ENCODE measurements at places on chromosomes 13 and 19.

- no peak for DNase-seq
Measured at GRCh38 chr13:40553356-40553755, 113.1 kb downstream of the FOXO1 start.

- DNase-seq, result no peak
Measured at GRCh38 chr13:108315273-108315672, 45.8 kb downstream of the TNFSF13B start.

- DNase-seq, result no peak
Measured at GRCh38 chr19:8648240-8648639, 17.8 kb downstream of the NFILZ start.

DNA sequence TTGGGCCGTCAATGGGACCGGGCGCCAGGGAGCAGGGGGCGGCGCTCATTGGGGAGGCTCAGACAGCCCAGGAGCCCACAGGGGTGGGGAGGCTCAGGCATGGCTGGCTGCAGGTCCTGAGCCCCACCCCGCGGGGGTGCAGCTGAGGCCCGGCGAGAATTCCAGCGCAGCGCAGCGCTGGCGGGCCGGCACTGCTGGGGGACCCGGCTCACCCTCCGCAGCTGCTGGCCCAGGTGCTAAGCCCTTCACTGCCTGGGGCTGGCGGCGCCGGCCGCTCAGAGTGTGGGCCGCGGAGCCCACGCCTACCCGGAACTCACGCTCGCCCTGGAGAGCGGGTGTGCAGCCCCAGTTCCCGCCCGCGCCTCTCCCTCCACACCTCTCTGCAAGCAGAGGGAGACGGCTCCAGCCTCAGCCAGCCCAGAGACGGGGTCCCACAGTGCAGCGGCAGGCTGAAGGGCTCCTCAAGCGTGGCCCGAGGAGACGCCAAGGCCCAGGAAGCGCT is 1227.4 kb downstream of the PCDH17 start:
- DNase-seq, result no peak

GRCh38 chr13:54953786-54954185 is 1925.2 kb downstream of the OLFM4 start:
- no peak for DNase-seq

DNA sequence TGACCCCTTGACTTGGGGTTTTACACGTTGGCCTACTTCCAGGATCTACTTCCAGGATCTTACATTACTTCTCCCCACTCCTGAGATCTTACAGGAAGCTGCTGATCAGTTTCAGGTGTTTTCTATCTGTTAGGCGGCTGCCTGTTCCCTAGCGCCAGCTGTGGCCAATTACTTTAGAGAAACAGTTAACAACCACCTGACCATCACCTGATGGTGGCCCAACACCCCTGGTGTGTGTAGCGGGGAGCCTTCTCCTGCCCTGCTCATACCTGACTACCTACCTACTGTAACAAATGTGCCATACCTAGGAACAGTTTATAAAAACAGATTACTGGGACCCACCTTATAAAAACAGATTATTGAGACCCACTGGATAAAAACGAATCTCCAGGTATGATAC is 2.8 kb upstream of the POP4 start:
- no peak for DNase-seq

DNA sequence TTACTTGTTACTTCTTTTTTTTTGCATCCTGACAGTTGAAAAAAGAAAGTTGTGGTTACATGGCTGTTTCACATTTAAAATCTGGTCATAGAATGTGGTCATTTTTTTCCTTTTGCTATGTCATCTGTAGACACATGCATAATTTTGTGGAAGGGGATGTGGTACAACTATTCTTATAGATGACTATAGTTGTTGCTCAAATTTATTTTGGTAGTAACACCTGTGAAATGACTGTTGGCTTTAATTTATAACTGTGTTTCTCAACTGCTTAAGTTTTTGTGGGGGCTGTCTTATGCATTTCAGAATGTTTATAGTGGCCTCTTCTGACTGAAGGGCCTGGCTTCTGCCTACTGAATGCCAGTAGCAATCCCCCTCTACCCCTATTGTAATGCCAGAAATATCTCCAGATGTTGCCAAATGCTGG is 130.5 kb downstream of the PAN3 start:
- DNase-seq, result no peak

- DNase-seq, result peak; percentile 94
Measured at GRCh38 chr19:2982983-2983350, 5.6 kb downstream of the TLE6 start.

DNA sequence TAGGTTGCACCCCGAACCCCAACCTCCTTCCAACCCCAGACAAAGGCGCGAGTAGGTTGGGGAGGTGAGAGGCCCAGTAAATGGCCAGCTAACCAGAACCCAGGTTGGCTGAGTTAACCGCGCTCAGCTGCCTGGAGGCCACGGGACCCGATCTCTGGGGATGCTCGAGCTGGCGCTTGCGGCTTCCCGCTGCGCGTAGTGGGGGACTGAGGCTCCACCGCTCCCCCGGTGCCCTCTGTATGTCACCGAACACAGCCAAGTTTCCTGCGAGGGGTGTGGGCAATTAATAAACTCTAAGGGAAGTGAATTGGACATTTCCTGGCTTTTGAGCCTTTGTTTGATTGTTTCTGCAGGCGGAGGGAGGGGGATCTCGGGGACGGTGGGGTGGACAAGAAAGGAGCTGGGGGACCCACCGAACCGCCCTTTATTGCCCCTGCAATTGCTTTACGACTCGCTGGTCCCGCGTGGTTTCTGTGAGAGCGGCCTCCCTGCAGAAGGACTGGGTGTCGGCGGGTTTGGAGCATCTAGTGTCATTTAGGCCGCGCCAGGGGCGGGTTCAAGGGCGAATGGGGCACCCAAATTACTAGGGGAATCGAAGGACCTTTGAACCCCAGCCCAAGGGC is 3.5 kb upstream of the ZIC5 start:
- no peak for DNase-seq

DNA sequence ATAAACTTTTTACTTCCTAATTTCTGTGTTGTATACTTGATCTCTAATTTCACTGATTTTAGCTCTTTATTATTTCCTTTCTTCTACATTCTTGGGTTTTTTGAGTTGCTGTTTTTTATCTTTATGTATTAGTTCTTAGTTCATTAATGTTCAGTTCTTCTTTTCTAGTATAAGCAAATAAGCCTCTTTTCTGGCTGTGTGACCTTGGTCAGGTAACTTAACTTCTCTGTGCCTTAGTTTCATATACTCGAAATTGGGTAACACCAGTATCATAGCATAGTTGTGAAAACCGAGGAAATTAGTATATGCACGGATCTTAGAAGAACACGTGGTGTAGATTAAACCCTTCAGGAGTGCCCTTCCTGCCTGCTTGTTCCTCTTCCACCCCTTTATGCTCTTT is 130.2 kb upstream of the C1QTNF9B start:
- no peak for DNase-seq

DNA sequence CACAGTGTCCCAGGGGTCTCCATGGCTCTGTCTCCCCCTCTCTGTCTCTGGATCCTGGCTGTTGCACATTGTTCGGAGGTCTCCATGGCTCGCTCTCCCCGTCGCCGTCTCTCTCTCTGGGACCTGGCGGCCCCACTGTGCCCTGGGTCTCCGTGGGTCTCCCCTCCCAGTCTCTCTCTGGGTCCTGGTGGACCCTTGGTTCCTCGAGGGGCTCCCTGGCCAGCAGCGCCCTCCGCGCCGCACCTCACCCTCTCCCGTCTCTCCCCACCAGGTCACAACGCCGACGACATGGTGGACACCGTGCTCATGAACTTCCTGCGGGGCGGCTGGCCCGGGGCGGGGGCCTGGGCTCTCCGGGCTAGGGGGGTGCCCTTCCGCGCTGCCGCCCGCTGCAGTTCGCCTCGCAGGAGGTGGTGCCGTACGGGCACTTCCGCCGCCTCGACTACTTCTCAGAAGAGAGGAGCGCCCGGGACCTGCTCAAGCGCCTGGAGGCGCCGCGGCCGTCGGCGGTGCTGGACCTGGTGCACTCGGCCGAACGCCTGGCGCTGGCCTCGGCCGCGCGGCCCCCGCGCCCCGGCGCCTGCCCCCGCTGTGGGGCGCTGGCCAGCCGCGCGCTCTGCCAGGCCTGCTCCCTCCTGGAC is 29.1 kb downstream of the SIGLEC5 start:
- DNase-seq, result no peak

DNA sequence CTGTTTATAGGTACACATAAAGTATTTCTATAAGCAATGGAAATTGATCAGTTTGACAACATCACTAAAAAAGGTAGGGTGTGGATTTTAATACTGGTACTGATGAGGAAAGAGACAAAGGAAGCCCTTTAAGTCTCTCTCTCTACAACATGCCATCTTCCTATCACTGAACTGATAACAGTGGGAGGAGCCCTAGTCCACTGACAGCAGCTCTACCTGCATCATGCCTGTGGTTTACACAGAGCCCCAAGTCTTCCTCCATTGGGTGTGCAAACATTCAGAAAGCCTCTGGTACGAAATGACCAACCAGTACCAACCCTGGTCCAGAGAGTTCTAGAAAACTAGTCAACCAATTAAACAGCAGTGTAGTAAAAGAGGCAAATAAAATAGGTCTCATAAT is 53.4 kb downstream of the KLF12 start:
- DNase-seq, result no peak

DNA sequence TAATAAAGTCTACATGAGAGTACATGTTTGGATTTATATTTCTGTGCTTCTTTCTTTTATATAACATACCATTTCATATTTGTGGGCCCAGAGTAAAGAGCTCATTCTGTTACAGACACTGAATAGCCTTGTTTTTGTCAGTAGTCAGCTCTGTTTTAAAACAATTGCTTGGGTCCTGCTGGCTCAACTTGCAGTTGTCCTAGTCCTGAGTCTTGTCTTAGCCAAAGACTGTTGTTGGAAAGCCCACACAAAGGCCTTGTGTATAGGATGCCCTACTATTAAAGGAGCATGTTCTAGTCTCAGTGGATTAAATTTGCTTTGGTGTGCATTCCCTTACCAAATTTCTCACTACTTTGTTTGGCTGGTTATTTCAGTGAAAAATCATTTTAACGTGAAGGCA is 3.8 kb upstream of the KCNRG start:
- DNase-seq, result no peak

- DNase-seq, result no peak
Measured at GRCh38 chr13:40562975-40563349, 103.5 kb downstream of the FOXO1 start.

GRCh38 chr13:33994198-33994597 is 176.2 kb downstream of the RFC3 start:
- no peak for DNase-seq

GRCh38 chr19:20078581-20079031 is 806 bp downstream of the ZNF90 start:
- DNase-seq, result peak; percentile 42

DNA sequence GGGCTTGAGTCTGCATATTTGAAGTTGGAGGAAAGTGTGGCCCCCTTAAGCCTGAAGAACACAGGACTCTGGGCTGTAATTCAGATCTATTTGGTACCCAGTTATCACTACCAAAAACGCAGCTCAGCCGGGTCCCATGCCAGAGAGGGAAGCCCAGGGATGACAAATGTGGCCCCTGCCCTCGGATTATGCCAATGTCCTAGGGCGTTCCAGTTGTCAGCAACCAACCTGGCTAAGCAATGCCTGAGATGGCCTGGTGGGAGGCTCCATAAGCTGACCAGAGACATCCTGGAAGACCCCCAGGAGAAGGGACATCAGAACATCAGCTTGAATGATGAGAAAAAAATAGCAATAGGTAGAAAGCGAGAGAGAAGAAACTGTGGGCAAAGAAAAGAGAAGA is 79.6 kb upstream of the UQCRFS1 start:
- no peak for DNase-seq

DNA sequence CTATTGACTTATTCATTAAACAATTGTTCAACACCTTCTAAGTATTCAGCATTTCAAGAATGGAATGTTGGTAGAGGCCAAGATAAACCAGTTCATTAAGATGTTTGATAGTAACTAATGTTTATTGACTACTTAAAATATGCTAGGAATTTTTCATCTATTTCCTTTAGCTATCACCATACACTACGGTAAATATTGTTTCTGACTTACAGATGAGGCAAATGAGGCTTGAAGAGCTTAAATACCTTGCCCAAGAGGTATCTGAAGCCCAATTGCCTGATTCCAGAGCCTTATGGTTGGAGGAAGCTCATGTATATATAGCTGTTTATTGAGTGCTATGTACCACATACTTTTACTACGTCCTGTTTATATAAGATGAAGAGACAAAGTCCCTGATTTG is 286.2 kb downstream of the NDFIP2 start:
- DNase-seq, result no peak

DNA sequence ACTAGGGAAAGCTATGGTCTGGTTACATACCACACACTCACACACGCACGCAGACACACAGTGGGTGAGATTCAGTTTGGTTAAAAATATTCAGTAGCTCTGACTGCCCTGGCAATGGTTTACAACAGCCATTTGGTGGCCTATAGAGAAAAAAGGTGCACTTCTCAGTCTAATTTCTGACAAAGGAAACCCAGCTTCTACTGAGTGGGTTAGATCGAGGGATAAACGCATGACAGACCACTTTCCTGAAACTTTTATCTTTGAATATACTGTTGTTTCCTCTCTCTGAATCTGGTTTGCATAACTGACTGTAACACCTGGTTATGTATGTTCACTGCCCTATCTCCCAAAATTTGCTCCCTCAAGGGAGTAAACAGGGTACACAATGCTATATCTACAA is 2.5 kb downstream of the LIG4 start:
- DNase-seq, result no peak

DNA sequence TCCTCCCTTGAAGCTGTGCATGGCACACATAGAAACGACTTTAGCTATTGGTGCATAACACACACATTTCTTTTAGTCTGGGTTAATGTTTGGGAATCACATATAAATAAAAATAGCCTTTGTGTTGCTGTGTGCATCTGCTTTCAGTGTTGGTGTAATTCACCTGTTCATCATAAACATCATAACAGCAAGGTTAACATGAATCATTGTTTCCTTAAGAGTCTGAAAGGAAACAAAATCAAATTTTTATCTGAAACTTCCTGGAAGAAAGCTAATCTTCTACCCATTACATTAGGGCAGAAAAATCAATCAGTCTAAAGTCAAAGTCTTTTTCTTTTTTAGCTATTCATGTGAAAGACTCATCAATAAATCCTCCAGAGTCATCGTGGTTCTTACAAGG is 35.0 kb upstream of the TNFSF11 start:
- DNase-seq, result no peak
